ENCODE measurements at places on chromosomes 1 and 21. TPM values are rescaled to one million over a fixed set of nuclear protein-coding genes. Genes with fewer than 3 reads are reported as not detected.

ERICH3 gene
- not detected for total RNA-seq

NUP210L gene
- under 0.01 TPM for total RNA-seq

NR1I3 gene
- total RNA-seq = not detected

SORT1 gene
- 31.1 TPM for total RNA-seq

OR14K1 gene
- total RNA-seq = not detected

SH3BGR gene
- 5.0 TPM for total RNA-seq

UBE2U gene
- total RNA-seq = not detected

RGS18 gene
- total RNA-seq = under 0.01 TPM

CACHD1 gene
- 1.8 TPM for total RNA-seq

ANGPTL3 gene
- total RNA-seq = not detected

TINAGL1 gene
- total RNA-seq = 154 TPM

RGS8 gene
- total RNA-seq = not detected

PRAMEF20 gene
- not detected for total RNA-seq

MRPS15 gene
- 81.0 TPM for total RNA-seq

HSF2BP gene
- total RNA-seq = 5.8 TPM

LCE3E gene
- not detected for total RNA-seq

S100A9 gene
- total RNA-seq = 735 TPM

VWA1 gene
- 7.9 TPM for total RNA-seq
